ENCODE measurements at places on chromosomes 2 and 18.

GRCh38 chr2:38376346-38377049 is 575 bp downstream of the ATL2 start:
- DNase-seq, result peak; percentile 31

DNA sequence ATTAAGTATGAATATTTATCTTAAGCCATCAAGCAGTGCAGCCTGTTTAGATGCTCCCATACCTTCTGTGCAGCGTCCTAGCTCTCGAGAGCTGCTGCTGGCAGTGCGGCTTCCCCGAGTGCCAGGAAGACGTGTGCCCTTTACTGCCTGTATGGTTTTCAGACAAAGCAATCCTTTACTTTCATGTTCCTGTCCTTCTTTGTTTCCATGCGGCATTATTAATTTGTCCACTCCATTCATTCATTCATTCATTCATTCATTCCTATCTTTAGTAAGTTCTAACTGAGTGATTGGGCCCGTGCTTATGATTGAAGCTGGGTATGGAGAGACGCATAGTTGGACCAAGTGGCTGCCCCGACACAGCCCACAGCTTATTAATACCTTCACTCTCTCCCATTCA is 446.6 kb upstream of the HNRNPA3 start:
- DNase-seq, result no peak

DNA sequence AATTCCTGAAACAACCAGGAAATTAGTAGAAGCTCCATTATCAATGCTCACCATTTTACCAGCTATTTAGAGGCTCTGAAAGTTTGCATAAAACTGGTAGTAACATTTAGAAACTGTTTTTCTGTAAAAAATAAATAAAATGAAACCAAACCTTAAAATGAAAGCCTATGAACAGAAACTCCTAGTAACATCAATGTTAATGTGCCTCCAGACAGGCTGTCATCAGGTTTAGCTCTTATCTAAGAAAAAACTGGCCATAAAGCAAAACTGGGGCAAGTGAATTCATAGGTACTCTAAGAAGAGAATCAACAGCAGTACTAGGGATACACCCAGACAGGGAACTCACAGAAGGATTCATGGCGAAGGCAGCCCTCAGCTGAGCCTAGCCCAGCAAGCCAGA is 8.0 kb downstream of the E2F6 start:
- no peak for DNase-seq

GRCh38 chr2:63679252-63679855 is 90.6 kb downstream of the MDH1 start:
- no peak for DNase-seq

- no peak for DNase-seq
Measured at GRCh38 chr2:200318940-200319435, 12.5 kb downstream of the SPATS2L start.

- no peak for DNase-seq
Measured at GRCh38 chr2:57443973-57444521, 602.6 kb upstream of the VRK2 start.

GRCh38 chr2:231549446-231550239 is 19.4 kb upstream of the NMUR1 start:
- no peak for DNase-seq

GRCh38 chr18:52409727-52410126 is 69.7 kb downstream of the DCC start:
- DNase-seq, result no peak

- DNase-seq, result no peak
Measured at GRCh38 chr2:178109813-178110212, 2.4 kb upstream of the RBM45 start.

DNA sequence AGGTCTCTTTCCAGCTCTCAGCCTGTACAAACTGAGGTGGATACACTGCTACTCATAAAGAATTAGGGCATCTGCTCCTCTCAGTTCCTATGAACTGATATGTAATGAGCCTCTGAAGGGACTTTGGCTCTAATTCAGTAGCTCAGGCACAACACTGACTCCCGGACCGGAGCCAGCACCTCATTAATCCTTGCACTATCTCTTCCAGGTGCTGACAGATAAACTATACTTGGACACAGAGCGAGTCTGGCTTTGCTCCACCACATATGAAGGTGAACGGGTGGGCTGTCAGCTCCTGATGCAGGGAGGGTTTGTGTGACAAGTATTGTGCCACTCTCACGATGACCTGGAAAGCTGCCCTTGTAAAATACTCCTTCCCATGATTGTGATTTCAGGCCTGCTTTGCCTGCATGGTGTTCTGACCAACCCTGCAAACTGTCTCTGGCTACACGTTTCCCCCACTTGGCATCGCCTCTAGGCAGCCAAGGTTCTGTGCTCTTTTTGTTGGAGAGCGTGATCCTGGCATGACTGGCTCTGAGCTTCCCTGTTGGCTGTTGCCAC is 111.6 kb upstream of the LMAN1 start:
- DNase-seq, result no peak

GRCh38 chr2:177153805-177154204 is 58.8 kb upstream of the HNRNPA3 start:
- DNase-seq, result no peak
